ENCODE measurements at places on chromosomes 7 and 10.
A peak's percentile ranks its signal among the peaks of the same experiment; 100 is the strongest.

DNA sequence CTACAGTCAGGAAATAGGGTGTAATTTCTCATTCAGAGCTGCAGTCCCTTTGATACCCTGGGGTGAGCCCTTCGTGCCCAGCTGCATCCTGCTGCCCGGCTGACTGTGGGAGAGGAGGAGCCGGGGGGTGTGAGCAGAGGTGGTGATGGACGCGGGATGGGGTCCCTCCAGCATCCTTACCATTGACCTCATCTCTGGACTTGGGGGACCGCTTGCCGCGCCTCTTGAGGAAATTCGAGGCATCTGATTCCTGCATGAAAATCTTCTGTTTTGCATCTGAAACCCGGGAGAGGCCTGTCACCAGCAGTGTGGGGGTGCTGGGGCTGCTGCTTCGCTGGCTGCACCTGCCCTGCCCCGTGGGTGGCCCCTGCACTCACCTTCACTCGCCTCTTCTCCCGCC is 816 bp downstream of the UCMA start:
- no peak for DNase-seq

DNA sequence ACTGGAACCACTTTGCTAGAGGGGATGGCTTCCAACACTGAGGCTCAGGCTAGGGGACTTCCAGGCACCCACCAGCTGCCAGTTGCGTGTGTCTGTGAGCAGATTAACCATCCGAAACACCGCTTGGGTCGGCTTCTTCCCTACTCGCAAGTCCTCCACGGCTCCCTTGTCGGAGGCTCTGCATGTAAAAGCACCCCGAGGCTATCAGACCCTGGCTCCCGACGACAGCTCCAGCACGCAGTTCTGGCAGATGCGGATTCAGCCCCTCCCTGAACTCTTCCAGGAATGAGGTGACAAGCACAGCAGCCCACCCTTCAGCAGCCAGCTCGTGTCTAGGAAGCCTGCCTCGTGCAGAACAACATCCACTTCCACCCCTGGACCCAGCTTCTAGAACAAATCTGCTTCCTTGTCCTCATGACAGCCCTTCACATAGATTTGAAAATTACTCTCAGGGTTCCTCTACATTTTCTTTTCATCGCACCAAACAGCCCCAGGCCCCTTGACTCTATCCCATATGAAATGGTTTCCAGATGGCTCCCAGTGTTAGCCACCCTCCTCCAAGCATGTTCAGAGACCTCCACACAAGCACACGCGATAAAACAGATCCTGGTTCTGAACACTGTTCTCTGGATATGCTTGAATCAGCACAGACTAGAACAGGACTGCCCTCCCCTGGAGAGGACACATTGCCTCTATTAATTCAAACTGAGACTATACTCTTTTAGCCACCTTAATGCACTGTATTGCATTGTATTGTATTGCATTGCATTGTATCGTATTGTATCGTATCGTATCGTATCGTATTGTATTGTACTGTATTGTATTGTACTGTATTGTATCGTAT is 44.6 kb downstream of the SLIT1 start:
- DNase-seq = no peak

- peak; percentile 73 for DNase-seq
Measured at GRCh38 chr10:130301021-130301892, 165.1 kb downstream of the GLRX3 start.

- no peak for DNase-seq
Measured at GRCh38 chr10:4662576-4663161, 163.3 kb upstream of the AKR1E2 start.

DNA sequence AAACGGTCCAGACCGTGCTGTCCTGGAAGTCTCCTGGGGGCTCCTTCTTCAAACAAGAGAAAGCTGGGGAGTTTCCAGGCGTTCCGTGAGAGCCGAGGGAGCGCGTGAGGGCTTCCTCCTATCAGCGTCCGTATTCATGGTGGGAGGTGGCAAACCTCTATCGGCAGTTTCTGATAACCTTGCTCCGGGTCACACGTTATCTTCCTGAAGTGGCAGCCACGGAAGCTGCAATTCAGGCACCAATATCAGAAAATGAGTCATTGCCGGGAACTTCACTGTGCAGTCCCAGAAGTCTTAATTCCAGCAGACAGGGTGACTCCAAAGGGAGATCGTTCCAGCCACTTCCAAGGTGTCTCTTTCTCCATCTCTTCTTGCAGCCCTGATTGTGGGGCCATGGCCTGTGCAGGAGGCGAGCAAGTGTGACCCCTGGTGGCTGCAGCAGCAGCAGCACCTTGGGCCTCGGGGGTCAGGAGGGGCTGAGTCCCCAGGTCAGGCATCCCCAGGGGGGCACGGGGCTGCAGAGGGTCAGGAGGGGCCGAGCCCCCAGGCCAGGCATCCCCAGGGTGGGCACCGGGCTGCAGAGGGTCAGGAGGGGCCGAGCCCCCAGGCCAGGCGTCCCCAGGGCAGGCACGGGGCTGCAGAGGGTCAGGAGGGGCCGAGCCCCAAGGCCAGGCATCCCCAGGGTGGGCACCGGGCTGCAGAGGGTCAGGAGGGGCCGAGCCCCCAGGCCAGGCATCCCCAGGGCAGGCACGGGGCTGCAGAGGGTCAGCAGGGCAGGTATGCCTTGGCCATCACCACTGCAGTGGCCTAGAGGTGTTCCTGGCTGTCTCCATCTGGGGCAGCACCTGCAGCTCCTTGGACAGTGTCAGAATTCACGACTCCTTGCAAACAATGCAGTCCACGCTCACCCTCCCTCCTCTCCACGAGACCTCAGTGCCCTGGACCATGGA is 538.7 kb downstream of the DNAJB6 start:
- DNase-seq = peak; percentile 43

DNA sequence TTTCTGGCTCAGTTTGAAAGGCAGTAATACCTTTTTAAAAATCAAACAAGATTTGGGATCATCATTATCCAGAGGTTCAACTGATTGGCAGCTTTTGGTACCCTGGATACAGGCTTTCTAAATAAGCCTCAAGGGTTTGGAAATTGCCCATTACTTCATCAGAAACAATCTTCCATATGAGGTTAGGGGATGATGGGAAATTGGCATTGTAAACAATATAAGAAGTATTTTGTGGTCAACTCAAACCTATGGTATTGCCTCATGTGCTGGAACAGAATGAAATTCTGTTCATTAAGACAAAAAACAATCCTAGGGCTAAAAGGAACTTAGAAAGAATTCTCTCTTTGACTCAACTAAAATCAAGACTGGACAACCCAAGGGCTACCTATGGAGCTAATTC is 92.6 kb upstream of the HECTD2 start:
- no peak for DNase-seq

DNA sequence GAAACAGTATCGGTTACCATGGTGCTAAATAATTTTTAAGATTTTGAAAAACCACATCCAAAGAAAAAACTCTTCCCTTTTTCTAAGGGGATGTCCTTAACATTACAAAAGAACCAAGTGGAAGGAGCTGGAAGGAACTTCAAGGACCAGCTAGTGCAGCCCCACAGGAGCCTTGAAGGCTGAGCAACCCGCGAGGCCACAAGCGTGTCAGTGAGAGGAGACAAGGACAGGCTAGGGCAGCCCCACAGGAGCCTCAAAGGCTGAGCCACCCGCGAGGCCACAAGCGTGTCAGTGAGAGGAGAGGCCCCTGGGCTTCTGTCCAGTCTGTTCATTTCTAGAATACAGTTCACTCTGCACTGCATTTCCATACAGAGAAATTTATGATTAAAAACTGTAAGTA is 80.1 kb upstream of the ATP6V0A4 start:
- DNase-seq = no peak

- DNase-seq = no peak
Measured at GRCh38 chr7:156493942-156494341, 146.6 kb upstream of the RNF32 start.

- DNase-seq = no peak
Measured at GRCh38 chr7:42292991-42293521, 56.0 kb upstream of the GLI3 start.

DNA sequence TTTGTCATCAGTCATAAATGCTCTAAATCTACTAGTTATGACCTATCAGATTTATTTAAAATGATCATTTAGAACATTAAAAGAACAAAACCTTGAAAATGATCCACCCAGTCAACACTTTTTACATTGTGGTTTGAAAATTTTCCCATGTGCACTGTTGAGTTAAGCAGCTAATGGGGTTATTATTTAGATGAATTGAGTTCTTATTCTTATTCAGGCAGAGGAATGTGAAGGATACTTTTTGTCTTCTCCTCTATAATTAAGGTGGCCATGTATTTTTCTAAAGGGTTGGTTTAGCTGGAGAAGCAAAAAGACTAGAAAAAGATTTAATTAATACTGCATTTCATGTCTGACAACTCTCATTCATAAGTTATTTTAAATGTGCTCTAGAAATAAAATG is 74.9 kb upstream of the FEZF1 start:
- no peak for DNase-seq
